ENCODE measurements at places on chromosomes 1 and 21.

GRCh38 chr1:221164951-221165838 is 286.0 kb downstream of the HLX start:
- no peak for DNase-seq

DNA sequence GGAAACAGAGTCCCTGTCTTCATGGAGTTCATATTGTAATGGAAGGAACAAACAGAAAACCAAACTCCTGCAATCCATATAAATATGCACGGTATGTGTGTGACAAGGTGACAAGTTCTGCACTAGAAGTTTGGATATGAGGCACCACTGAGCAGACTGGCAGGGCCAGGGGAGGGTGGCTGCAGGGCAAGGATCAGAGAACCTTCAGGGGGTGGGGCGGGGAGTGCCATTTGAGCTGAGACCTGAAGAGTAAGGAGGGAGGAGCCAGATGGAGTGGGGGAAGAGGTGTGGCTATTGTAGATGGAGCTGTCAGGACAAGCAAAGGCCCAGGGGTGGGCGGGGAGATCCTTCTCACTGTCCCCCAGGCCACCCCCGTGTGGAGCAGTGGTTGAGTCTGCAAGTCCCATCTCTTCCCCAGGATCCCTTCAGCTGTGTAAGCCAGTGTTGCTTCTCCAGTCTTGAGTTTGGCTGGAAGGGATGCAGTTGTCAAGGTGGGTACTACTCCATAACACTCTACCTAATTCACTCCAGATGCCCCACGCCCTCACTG is 76.4 kb downstream of the ATP5PO start:
- no peak for DNase-seq

DNA sequence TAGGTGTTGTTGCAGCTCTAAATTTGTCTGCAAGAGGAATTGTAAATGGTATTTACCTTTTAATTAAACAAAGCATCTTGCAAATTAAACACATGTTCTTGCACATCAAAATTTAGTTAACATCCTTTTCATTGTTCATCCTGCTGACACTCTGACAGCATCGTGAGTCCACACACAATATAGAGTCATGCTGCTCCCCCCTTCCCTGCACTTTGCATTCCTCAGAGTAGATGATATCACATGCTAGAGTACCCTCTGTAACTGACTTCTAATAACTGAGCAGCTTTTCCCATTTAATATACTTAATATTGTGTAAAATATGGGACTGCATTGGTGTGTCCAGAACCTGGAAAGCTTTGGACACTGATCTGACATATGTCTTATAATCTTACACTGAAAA is 138.8 kb upstream of the DPYD start:
- DNase-seq: no peak

GRCh38 chr1:36531833-36532232 is 49.1 kb upstream of the CSF3R start:
- no peak for DNase-seq

- no peak for DNase-seq
These were observed 20.5 kb upstream of the LRRC39 start for GRCh38 chr1:100198596-100198995.

- DNase-seq: no peak
These were observed 671.7 kb upstream of the PTBP2 start for GRCh38 chr1:96049759-96050409.

DNA sequence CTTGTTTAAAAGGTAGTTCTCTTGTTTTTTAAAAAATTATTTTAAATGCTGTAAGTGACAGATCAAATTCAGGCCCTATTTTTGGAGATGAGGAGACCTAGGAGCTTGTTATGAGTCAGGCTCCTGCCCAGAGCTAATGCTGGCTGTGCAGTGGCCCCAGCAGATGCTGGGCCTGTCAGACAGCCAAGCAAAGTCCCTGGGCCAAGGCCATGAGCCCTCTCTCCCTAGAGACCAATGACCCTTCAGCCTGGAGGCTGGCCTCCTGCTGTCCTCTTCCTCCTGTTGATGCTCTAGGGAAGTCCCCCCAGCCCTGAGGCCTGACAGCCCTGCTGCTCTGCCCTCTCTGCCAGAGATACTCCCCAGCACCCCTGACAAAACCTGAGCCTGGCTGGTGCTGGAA is 128.1 kb upstream of the CTTNBP2NL start:
- no peak for DNase-seq

GRCh38 chr1:154666051-154666790 is 58.2 kb upstream of the ADAR start:
- DNase-seq: no peak
